ENCODE measurements at places on chromosomes 1 and 21. TPM values are rescaled to one million over a fixed set of nuclear protein-coding genes. Genes with fewer than 3 reads are reported as not detected.

DNA sequence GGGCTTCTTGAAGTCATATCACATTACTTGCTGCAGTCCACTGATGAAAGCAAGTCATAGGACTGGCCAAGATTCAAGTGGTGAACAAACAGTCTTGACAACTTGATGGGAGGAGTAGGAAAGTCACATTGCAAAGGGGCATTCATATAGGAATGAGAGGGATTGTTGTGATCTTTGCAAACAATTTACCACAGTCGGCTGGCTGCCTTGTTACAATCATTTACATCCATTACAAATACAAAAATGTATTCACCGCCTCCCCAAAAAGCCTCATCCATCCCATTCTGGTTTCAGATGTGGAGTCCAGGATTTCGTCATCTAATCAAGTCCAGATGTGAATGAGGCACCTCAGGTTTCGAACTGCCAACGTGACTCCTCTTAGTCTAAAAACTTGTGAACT lies 26.8 kb downstream of the GORAB start:
- H3K36me3 ChIP-seq, result peaks cover 13% of the 10 kb centered on the region
- no peak overlapping the region for H3K27ac ChIP-seq
- DNase-seq, result no peak
- no peaks in the 10 kb centered on the region for H3K27me3 ChIP-seq

Gene CELA3A
- not detected for total RNA-seq

Gene UAP1
- 17.1 TPM for total RNA-seq

GRCh38 chr1:202592146-202592545 lies 118.1 kb downstream of the SYT2 start:
- no peaks in the 10 kb centered on the region for H3K4me1 ChIP-seq
- H3K36me3 ChIP-seq, result peaks cover 1% of the 10 kb centered on the region

- H3K36me3 ChIP-seq, result no peaks in the 10 kb centered on the region
- peak overlapping the region; percentile 75 for H3K4me3 ChIP-seq
- no peaks in the 10 kb centered on the region for H3K27me3 ChIP-seq
- DNase-seq, result peak; percentile 25
These were observed 139.9 kb downstream of the DHRS3 start for GRCh38 chr1:12477936-12478611.

Gene DDI2
- 40.7 TPM for total RNA-seq

- H3K27ac ChIP-seq, result no peak overlapping the region
- no peaks in the 10 kb centered on the region for H3K36me3 ChIP-seq
- H3K4me3 ChIP-seq, result no peak overlapping the region
- H3K27me3 ChIP-seq, result peaks cover 49% of the 10 kb centered on the region
- H3K4me1 ChIP-seq, result no peaks in the 10 kb centered on the region
These were observed 16.9 kb upstream of the ARHGAP29 start for GRCh38 chr1:94254073-94254810.

GRCh38 chr1:215188302-215188950 lies 105.9 kb downstream of the KCNK2 start:
- H3K4me3 ChIP-seq, result no peak overlapping the region
- H3K27me3 ChIP-seq, result no peaks in the 10 kb centered on the region
- no peaks in the 10 kb centered on the region for H3K4me1 ChIP-seq
- H3K27ac ChIP-seq, result no peak overlapping the region

Gene LCE1C
- not detected for total RNA-seq

Gene CNKSR1
- total RNA-seq, result 2.4 TPM

Gene PRDM16
- total RNA-seq, result not detected

GRCh38 chr1:151942882-151943281 lies 33.6 kb upstream of the THEM4 start:
- no peak for DNase-seq
- H3K27me3 ChIP-seq, result no peaks in the 10 kb centered on the region
- H3K27ac ChIP-seq, result no peak overlapping the region
- H3K4me3 ChIP-seq, result no peak overlapping the region
